ENCODE measurements at places on chromosomes 16 and 17.

DNA sequence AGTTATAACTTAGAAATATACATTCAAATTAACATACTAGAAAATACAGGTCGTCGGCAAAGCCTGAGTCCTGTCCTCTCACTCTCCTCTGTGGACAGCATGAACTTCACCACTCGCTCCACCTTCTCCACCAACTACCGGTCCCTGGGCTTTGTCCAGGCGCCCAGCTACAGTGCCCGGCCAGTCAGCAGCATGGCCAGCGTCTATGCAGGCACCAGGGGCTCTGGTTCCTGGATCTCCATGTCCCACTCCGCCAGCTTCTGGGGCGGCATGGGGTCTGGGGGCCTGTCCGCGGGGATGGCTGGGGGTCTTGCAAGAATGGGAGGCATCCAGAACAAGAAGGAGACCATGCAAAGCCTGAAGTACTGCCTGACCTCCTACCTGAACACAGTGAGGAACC, 319.4 kb downstream of the ZFHX3 start:
- DNase-seq: no peak

GRCh38 chr17:54901230-54901822, 674 bp downstream of the TOM1L1 start:
- peak; percentile 48 for DNase-seq

DNA sequence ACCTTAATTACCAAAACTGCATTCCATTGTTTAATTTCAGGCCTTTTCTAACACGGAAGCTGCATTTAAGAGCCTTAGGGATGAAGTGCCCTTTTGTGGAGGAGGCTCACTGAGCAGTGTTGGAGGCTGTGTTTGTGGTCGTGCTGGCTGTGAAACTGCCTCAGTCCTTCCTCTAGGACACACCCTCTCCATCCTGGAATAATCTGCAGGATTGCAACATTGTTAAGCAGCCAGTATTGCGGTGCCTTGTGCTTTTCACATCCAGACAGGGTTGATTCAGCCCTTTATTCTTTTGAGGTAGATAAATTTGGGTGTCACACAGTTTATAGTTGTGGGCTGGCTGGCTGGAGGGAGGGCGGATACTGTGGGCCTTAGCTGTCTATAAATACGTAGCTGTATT, 141.6 kb downstream of the CDRT15L2 start:
- peak; percentile 2 for DNase-seq

DNA sequence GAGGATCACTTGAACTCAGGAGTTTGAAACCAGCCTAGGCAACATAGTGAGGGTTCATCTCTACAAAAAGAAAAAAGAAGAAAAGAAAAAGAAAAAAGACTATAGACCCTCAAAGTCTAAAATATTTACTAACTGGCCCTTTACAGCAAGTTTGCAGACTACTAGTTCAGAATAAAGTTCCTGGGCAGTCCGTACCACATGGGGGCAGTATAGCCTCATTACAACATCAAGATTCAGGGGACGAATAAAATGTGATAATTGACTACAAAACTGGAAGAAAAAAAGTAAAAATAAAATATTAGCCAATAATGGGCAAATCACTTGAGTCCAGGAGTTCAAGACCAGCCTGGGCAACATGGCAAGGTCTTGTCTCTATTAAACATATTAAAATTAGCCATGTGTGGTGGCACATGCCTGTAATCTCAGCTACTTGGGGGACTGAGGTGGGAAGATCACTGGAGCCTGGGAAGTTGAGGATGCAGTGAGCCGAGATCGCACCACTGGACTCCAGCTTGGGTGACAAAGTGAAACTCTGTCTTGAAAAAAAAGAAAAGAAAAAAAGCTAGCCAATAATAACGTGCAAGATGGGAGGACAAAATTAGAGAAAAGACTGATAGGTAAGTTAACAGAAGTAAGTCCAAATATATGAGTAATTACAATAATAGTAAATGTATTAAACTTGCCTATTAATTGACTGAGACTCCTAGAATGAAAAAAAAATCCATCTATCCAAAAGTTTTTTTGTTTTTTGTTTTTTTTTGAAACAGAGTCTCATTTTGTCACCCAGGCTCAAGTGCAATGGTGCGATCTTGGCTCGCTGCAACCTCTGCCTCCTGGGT, 129.4 kb upstream of the SEC14L1 start:
- DNase-seq: peak; percentile 61

GRCh38 chr17:40582328-40582901, 17.1 kb upstream of the CCR7 start:
- DNase-seq: no peak

DNA sequence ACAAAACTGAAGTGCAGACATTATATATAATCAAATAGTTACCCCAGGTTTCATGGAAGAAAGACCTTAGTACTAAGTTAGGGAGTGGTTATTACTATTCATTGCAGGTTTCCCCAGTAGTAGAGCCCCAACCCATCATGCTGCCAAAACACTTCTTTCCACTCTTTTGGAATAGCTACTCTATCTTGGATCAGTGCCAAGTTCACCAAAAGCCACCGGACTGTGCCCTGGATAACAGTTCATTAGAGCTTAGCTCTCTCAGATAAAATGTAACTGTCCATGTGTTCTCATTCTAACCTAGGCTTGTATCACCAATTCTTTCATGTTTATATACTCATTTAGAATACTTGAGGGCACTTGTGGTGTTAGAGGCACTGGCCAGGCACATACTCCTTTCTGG, 540.1 kb upstream of the C16orf82 start:
- no peak for DNase-seq

DNA sequence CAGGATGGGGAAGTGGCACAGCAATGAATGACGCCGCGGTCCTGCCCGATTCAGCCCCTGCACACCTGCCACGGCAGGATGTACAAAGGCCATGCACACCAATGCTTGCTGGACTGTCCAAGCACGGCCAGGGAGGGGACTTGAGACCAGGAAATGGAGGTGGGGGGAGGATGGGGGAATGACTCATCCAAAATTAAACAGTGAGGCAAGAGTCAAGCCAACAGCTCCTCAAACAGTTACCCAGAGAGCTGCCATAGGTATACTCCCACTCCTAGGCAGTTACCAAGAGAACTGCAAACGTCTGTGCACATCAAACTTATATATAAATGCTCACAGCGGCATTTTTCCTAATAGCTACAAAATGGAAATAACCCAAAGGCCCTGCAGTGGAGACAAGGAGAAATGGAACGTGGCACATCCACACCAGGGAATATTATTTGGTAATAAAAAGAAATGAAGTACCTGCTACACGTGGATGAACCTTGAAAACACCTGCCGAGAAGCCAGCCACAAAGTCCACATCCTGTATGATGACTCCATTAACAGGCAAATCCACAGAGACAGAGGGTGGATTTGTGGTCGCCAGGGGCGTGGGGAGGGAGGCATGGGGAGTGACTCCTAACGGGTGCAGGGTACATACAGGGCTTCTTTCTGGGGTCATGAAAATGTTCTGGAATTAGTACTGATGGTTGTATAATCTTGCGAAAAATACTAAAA, 54.1 kb downstream of the VAC14 start:
- peak; percentile 94 for DNase-seq

- no peak for DNase-seq
Observed at GRCh38 chr16:54412777-54413455, 126.3 kb upstream of the IRX3 start.

GRCh38 chr17:74037320-74037719, 166.2 kb upstream of the RPL38 start:
- peak; percentile 13 for DNase-seq

- no peak for DNase-seq
Observed at GRCh38 chr16:5019775-5020174, 14.0 kb downstream of the NAGPA start.

- DNase-seq: no peak
Observed at GRCh38 chr17:78774956-78775571, 7.0 kb downstream of the CYTH1 start.

DNA sequence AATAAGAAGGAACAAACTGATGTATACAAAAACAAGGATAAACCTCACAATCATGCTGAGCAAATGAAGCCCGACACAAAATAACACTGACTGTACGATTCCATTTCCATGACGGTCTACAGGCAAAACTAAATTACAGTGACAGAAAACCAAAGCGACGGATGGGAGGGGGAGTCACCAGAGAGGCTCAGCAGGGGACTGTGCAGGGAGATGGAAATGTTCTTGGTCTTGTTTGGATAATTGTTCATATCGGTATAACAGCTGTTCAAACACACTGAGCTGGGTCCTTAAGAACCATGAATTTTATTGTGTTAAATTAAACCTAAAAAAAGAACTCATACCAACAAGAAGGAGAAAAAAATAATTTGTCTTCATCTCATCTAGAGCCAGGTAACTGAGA, 97.8 kb downstream of the NXN start:
- no peak for DNase-seq

DNA sequence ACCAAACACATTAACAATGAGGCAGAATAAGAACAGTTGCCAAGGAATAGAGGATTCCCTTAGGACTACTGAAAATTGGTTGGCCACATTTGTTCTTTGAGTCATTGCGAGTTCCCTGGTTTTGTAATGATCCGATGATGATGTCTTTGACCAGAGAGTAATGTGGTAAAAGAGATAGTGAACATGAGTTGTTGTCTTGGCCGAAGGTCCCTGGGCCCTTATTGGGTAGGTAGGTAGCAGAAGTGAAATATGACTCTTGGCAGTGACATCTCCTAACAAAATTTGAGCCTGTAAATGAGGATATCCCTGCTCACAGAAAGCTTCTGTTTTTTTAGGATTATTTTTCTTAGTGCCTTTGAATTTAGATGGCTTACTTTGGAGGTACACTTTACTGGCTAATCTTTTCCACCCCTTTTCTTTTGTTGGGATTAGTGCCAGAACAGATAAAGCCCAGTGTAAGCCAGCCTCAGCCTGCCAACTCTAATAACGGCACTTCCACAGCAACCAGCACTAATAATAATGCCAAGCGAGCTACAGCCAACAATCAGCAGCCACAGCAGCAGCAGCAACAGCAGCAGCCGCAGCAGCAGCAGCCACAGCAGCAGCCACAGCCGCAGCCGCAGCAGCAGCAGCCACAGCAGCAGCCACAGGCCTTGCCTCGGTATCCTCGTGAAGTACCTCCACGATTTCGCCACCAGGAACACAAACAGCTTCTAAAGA, 47.2 kb downstream of the TNRC6A start:
- peak; percentile 81 for DNase-seq

DNA sequence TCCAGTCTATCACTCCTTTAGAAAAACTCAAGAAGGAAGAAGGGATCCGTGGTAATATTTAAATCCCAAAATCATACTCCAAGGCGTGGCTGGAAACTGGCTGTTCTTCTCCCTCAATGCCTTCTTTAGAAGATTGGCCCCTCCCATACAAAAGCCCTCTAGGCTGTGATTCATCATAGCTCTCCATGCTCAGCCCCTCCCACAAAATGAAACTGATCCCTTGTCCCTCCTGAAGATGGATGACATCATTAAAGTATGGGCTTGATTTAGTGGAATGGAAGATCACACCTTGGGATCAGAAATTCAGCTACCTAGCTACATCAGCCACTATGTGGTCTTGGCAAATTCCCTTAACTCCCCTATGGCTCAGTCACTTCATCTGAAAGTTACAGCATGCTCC, 4.1 kb downstream of the GRIN2A start:
- no peak for DNase-seq

GRCh38 chr16:81174644-81175324, 63.7 kb upstream of the BCO1 start:
- peak; percentile 11 for DNase-seq

- no peak for DNase-seq
Observed at GRCh38 chr17:39572121-39572520, 35.6 kb downstream of the NEUROD2 start.

GRCh38 chr16:23987443-23987842, 151.7 kb downstream of the PRKCB start:
- no peak for DNase-seq

DNA sequence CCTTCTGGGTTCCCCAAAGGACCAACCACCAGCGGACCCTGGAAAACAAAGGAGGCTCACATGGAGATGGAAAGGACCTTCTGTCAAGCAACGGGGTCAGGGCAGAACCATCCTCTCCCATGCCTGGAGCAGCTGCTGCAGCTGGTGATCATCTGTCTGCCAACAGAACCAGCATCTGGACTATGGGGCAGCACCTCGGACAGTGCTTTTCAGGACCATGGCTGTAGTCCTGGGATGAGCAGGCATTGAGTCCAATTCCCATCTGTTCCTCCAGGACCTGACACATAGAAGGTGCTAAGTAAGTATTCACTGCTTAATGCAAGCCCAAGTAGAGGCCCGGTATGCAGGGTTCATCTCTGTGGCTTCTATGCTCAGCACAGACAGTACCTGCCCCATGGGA, 304.7 kb downstream of the XYLT1 start:
- DNase-seq: no peak

DNA sequence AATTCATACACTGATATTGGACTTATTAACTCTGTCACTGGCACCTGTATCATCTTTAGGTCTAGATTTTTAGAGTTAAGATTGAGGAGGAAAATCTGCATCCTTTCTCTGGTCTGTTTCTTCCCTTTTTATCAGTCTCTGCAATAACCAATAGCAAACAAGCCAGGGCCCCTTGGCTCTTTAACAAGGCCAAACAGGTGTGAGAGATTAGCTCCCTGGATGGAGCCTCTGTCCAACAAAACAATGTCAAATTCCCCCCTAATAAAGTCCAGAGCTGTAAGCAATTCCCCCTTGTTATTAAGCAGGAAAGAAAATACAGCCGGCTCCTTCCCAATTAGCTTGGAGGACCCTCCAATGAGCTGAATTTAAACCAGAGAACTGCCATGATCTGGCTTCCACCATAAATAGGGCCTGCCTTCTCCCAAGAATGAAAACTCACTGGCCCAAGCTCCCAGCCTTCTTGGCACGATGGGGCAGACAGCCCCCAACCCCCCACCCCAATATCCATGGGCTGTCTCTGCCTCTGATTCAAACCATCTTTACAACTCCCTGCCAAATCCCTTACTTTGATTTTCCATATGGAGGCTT, 56.1 kb upstream of the SOX9 start:
- no peak for DNase-seq

GRCh38 chr16:50040018-50040417, 15.0 kb downstream of the CNEP1R1 start:
- DNase-seq: no peak

GRCh38 chr16:11697319-11697718, 29.1 kb downstream of the SNN start:
- DNase-seq: no peak

GRCh38 chr17:7745748-7746470, 28.4 kb downstream of the DNAH2 start:
- peak; percentile 93 for DNase-seq

- DNase-seq: peak; percentile 29
Observed at GRCh38 chr17:42920922-42921321, 20.3 kb downstream of the G6PC1 start.

DNA sequence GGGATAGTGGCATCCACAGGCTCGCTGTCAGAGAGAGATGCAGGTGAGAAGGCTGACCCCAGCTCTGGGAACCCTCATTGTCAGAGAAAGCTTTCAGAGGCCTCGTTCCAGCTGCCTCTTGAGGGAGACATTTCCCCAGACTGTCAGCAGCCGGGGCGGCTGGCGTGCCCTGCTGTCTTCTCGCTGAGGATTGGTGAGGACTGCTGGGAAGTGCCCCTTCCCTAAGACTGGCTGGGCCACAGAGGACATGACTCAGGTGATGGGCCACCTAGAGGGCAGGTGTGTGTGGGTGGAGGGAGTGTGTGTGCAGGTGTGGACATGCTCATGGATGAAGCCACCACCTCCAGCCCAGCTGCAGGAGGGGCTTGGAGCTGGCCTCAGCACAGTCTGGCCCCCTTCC, 25.3 kb downstream of the SPACA3 start:
- DNase-seq: no peak

- peak; percentile 52 for DNase-seq
Observed at GRCh38 chr16:19179546-19180490, 11.8 kb downstream of the SYT17 start.

Measured in cardiac fibroblast (primary cell).